Stimulated activated CD8-positive, alpha-beta memory T cell treated with anti-CD3 and anti-CD28 coated beads, Interleukin-4, amount 100 ng/mL, for 4 hours (primary cell): ENCODE measurements at places on chromosomes 11 and 22.

GRCh38 chr11:76597533-76598425 is 72.8 kb downstream of the LRRC32 start:
- DNase-seq: no peak

- DNase-seq: no peak
Observed at GRCh38 chr11:45674481-45675190, 9.2 kb upstream of the CHST1 start.

GRCh38 chr11:130761560-130762220 is 154.6 kb downstream of the SNX19 start:
- no peak for DNase-seq

GRCh38 chr22:35921777-35922176 is 106.8 kb downstream of the RBFOX2 start:
- DNase-seq: no peak

DNA sequence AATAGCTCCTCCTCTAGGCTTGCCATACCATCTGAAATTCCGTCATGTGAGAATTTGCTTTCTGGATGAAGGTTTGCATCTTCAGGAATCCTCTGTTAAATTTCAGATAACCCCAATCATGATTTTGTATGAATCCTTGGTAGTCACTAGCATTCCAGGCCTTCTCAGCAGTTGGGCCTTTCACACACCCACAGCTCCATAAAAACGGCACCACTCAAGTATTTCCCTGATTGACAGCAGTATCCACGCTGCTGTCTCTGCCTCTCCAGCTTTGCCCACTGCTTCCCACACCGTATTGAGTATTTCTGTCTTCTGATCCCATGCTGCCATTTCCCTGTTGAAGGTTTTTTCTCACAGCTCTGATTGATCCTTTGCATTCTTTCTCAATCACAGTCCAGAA is 208.7 kb upstream of the NCAM1 start:
- no peak for DNase-seq

GRCh38 chr11:46357483-46357936 is 10.2 kb downstream of the DGKZ start:
- DNase-seq: no peak

DNA sequence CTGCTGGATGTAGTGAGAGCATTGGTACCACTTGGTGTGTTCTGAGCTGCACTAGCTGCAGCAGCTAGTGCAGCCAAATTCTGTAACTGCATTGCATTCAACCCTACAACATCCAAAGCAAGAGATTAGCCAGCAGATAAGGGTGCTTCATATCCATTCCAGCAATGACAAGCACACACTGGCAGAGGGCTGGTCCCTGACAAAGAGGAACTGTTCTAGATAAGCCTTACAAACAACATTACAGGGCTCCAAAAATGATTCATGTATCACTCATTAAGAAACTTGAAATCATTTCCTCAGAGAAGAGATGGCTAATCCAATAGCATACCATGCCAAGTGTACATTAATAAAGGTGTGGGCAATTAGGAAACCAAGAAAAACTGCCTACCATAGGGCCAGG is 28.4 kb upstream of the RAPSN start:
- DNase-seq: no peak

DNA sequence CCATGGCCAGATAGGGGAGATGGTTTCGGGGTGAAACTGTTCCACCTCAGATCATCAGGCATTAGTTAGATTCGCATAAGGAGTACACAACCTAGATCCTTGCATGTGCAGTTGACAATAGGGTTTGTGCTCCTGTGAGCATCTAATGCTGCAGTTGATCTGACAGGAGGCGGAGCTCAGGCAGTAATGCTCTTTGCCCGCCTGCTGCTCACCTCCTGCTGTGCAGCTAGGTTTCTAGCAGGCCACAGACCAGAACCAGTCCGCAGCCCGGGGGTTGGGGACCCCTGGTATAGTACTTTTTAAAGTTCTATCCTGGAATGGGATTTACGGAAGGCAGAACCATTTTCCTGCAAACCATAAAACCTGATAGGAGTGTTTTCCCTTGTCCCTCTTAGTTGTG is 54.6 kb downstream of the POLD3 start:
- no peak for DNase-seq

- no peak for DNase-seq
Observed at GRCh38 chr22:37082251-37082873, 27.2 kb downstream of the TMPRSS6 start.

GRCh38 chr22:21947040-21948014 is 5.3 kb downstream of the PPM1F start:
- no peak for DNase-seq

DNA sequence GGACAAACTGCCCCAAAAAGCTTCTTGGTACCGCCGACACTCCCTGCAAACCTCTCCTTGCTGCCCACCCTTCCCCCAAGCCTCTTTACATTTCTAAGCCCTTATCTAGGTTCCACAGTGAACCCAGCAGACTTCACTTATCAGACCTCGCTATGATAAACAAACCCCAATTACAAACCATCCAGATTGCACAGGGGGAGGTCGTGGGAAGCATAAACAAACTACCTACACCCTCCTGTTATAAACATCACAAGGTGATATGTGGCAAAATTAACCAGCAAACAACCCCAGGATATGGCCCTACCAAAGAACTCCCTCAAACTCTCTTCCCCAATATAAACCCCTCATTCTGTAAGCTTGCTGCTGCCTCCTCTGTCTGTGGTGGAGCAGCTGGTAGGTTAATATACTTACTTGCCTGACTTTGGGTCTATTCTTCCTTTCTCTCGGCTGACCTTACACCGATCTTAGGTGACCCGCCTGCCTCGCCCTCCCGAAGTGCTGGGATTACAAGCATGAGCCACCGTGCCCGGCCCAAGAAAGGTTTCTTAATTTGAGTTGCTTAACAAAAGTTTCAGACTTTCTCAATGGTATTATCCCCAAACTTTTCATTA is 66.0 kb upstream of the TENM4 start:
- no peak for DNase-seq

- no peak for DNase-seq
Observed at GRCh38 chr11:131748151-131749050, 378.0 kb downstream of the NTM start.

DNA sequence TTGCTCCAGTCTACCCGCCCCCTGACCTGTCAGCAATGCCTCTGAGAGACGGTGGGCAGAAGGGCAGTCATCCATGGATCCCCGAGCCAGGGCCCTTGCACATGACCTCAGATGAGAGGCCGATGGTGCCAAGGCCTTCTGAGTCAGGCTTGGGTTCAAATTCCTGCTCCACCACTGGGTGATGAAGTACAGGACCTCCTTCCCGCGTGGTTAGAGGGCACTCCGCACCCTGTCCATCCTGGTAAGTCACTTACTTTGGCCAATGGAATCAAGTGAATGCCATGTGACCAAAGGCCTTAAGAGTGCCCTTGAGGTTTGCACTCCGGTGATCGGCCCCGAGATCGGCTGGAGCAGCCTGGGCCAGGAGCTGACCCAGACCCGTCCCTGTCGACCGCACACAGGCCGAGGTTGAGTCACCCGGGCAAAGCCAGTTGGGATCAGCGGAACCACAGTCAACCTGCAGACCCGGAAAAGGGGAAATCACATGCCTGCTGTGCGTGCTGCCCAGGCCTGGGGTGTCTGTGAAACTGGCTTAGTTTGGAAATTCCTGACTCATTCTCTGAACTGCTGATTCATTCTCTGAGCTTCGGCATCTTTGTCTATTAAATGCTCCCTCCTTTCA is 48.9 kb downstream of the RTL6 start:
- no peak for DNase-seq

- DNase-seq: peak; percentile 28
Observed at GRCh38 chr22:43385770-43386641, 25.8 kb upstream of the MPPED1 start.

GRCh38 chr22:17699696-17700340 is 61.3 kb downstream of the BCL2L13 start:
- no peak for DNase-seq

DNA sequence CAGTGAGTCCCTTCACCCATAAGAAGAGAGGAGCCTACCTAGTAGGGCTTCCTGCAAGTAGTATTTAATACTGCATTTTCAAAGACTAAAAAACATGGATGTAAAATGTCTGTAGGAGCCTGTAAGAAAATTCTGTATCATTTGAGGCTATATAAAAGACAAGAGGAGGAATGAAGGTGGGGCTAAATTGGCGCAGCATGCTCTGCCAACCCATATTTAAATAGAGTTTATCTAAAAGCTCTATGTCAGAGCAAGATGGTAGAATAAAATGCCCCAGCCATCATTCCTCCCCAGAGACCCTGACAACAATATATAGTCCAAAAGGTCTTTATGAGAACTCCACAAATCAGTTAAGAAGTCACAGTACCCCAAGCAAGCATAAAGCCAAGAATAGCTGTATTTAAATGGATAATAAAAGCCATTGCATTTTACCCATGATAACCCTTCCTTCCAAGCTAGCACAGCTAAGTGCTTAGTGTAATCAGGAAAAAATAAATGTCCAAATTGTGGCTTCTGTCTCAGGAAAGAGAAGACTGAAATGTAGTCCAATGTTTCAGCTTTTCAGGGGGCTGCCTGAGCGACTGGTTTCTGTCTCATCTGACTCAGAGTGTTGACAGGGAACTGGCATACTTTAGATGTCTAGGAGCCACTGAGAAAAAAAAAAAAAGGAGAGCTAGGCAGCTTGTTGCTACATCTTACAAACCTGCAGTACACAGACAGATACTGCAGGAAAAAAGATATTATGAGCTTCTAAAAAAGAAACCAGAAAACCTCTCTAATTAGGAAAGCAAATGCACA is 258.6 kb downstream of the METTL15 start:
- no peak for DNase-seq

- DNase-seq: no peak
Observed at GRCh38 chr11:35873721-35874120, 70.1 kb upstream of the LDLRAD3 start.

GRCh38 chr22:27692243-27692642 is 109.3 kb downstream of the MN1 start:
- no peak for DNase-seq

GRCh38 chr22:25570486-25570885 is 6.0 kb downstream of the GRK3 start:
- DNase-seq: no peak

GRCh38 chr11:37946155-37946766 is 1348.2 kb upstream of the RAG2 start:
- no peak for DNase-seq

DNA sequence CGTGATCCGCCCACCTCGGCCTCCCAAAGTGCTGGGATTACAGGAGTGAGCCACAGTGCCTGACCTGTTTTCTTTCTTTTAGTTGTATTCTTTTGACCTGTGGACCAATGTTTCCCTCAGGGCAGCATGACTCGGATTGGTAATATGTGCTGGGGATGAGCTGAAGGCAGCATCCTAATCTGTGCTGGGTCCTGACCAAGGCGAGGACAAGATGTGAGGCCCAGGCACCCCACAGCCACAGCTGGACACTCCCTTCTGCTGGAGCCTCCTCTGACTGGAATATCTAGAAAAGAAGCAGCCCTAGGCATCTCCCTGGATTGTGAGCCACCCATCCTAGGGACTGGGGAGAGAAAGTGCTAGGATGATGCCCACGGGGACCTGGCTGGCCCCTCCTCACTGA is 105.4 kb downstream of the PDE2A start:
- DNase-seq: no peak

DNA sequence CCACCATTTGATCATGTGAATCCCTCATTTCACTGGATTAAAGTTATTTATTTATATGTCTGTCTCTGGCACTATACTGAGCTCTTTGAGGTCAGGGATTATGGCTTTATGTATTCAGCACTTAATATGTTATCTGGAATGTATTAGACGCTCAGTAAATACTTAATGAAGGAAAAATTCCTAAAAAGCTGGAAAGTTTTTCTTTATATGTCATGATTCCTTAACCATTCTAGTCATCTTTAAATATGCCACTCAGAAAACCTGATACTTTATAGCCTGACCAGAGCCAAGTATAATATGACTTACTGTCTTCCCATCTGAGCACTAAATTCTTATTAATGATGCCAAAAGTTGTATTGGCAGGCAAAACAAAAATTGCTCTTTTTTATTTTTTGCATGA is 27.1 kb downstream of the RNF169 start:
- no peak for DNase-seq

GRCh38 chr22:35973388-35973787 is 55.2 kb downstream of the RBFOX2 start:
- no peak for DNase-seq

GRCh38 chr11:22536071-22536470 is 89.6 kb downstream of the FANCF start:
- no peak for DNase-seq

GRCh38 chr22:29433856-29434255 is 4.5 kb upstream of the RFPL1 start:
- DNase-seq: no peak

DNA sequence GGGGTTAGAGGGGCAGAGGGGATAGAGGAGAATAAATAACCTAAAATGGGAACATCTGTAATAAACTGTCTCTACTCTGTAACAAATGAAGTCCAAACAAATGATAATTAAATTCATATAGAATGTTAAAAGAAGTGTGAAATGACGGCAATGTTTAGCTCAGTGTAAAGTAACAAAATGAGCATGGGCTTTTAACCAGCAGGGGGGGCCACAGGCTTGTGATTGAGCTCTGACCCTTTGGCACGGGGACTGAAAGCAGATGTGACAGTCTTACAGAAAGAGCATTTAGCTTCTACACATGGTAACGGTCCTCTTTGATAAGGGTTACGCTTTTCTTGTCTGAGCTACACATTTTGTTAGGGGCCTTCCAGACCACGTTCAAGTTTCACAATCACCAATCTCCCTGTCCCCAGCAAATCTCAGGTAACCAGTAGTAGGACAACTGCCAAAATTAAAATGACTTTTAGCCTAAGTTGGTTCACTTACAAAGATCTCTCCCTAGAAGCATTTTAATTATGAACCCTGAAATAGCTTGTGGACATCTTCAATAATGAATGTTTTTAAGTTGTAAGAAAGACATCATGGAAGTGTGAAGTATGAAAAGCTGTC is 262.5 kb downstream of the DCDC1 start:
- no peak for DNase-seq

DNA sequence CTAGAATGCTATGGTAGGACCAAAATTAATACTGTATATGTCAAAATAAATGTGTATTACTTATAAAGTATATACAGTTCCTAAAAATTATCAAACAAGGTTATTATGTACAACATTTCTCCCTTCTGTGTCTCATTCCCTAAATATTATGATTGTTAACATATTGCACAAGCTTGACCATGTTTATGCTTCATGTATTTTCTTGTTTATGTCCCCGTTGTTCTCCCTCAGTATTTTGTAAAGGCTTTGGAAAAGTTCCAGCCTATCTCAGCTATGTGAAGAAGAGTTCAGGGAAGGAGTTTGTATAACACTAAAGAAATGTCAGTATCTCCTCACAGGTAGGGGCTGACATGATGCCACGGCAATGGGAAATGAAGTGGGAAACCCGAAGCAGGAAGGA is 19.6 kb downstream of the ADM start:
- no peak for DNase-seq

DNA sequence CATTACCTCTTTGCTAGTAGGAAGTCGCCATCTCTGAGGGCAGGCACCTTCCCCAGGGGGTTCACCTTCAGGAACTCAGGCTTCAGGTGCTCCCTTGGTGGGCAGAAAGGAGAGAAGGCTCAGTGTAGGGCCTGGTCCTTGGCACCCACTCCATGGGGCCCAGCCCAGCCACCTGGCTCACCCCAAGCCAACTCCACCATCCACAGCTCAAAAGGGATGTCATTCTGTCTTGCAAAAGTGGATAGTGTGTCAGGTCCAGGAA is 2.7 kb upstream of the GSTT4 start:
- no peak for DNase-seq

- DNase-seq: no peak
Observed at GRCh38 chr11:24295360-24295759, 201.5 kb upstream of the LUZP2 start.

GRCh38 chr22:37932821-37933578 is 20.4 kb downstream of the C22orf23 start:
- DNase-seq: no peak
